ENCODE measurements at places on chromosomes 13 and 19. TPM values are rescaled to one million over a fixed set of nuclear protein-coding genes. Genes with fewer than 3 reads are reported as not detected.

DNA sequence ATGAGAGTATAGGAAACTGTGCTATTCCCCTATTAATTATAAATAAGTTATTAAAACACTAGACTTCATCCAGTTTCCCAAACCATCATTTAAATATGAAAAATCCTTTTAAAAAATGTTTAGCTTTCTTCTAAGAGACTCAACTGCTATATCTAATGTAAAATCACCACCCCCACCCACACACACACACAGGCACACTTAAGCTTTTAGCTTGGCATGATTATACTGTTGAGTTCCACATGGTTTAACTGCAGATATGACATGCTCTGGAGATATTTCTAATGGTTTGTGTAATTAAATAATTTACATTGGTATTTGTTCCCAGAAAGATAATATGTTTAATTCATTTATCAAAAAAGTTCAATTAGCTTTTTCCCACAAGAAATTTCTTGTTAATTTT lies 1700.1 kb upstream of the SLC10A2 start:
- no peak for DNase-seq

DNA sequence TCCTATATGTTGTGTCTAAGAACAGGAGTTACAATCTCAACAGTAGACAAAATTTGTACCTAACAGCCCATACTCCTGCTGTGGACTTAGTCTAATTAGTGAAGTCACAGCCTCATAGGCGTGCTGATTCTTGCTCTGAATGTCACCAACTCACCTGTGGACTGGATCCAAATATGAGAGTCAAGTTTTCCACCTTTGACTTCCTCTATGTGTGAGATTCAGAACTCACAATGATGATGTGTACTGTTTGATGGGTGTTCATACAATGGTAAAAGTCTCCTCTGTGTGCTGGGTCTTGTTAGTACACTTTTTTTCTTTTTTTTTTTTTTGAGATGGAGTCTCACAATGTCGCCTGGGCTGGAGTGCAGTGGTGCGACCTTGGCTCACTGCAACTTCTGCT lies 7.8 kb upstream of the ZNF91 start:
- DNase-seq = no peak

GRCh38 chr13:52711286-52711685 lies 28.3 kb downstream of the CNMD start:
- DNase-seq = no peak

DNA sequence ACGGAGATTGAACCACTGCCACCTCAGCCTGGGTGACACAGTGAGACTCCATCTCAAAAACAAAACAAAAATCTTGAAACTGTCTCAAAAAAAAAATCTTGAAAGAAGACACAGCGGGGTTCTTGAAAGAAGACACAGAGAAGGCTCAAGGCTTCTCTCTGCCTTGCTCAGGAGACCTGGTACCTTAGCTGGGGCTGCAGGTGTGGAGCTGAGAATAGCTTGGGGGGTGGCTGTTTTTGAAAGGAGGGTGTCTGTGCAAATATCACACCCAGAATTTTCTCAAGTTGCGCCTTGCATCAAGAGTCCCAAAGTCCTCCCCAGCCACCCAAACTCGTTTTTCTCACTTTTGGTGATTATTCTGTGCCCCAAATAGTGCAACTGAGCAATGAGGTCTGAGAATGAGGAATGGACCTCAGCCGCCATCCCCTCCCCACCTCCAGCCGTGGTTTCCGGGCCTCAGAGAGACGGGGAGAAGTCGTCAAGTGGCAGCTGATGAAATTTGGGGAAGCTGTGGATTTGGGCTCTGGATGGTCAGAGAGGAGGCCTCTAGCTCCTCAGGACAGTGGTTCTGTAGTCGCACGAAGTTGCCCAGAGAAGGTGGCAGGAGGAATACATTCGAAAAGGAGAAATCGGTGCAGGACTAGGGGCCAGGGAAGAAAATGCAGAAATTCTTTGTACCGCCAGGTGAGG lies 8.8 kb downstream of the S1PR2 start:
- DNase-seq = no peak

DNA sequence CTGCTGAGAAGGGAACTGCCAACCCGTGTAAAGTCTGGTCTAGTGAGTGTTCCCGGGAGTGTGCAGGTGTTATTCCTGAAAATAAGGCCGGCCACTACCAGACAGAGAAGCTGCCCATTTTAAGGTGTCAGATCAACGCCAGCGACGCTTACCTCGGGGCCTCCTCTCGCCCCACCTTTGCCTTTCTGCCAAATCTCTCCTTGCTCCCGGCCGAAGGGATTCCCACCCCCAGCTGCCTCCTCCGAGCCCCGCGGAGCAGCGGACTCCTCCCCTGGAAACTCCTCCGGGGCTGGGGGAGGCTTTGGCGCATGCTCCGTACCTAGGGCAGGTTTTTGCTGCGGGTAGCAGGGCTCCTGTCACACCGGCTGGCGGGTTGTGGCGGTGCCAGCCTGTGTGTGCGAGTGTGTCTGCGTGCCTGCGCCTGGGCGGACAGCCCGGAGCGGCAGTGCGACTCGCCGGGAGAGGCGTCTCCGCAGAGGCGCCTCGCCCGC lies at the start of gene HS6ST3:
Gene HS6ST3 (plus strand): TSS at position 359 of the 491 bp plus-strand sequence.
- no peak for DNase-seq

- no peak for DNase-seq
Observed at GRCh38 chr19:36169084-36169760, 17.0 kb upstream of the COX7A1 start.

DNA sequence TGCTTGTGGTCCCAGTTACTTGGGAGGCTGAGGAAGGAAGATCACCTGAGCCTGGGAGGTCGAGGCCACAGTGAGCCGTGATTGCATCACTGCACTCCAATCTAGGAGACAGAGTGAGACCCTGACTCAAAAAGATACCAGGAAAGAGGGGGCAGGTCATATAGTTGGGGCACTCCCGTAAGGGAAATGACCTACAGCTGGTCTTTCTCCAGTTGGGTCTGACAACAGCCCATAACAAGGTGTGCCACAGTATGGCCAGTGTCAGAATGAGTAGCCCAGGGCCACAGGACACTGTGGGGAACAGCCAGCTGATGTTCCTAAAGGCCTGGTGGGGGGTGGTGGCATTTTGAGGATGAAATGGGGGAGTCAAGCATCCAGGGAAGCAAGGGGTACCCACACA lies 10.8 kb downstream of the DNMT1 start:
- no peak for DNase-seq

- peak; percentile 36 for DNase-seq
Observed at GRCh38 chr13:30395192-30396158, 26.8 kb upstream of the UBE2L5 start.

DNA sequence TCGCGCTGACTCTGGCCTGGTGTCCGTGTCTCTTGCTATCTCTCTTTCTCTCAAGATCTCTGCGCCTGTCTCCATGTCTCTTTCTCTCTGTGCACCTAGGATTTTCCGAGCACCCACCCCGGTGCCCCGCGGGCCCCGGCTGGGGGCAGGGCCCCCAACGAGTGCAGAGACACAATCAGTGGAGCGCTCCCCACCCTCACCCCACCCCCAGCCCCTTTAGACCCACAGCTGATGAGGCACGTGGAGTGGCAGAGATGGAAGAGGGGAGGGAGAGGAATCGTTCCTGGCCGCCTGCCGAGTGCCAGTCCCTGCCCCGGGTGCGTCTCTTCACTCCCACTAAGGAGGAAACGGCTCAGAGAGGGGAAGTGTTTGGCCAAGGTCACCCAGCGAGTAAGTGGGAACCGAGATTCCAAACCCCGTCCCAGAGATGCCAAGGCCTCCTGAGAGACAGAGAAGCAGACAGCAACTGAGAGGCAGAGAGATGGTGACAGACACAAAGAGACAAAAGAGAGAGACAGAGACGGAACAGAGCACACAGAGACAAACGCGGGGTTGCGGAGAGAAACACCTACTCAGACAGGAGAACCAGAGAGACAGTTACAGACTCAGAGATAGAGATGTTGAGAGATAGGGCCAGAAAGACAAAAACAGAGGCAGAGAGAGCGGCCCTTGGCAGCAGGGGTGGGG lies 626 bp upstream of the BCL3 start:
- no peak for DNase-seq

DNA sequence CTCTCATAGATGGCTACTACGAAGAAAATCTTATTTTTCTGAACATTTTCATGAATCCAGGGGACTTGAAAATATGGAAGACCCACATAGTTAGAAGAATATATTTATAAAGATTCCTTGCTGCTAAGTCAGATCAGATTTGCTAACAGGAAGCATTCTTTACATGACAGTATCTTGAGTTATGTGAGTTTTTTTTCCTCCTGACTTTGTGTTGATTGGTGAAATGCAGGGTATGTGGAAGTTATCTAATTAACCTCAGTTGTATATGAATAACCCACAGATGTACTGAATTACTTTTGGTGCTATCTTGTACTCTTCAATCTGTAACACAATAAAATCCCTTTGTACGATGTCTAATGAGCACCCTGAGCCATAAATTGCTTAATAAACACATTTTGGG lies 53.8 kb downstream of the ESD start:
- DNase-seq = no peak

DNA sequence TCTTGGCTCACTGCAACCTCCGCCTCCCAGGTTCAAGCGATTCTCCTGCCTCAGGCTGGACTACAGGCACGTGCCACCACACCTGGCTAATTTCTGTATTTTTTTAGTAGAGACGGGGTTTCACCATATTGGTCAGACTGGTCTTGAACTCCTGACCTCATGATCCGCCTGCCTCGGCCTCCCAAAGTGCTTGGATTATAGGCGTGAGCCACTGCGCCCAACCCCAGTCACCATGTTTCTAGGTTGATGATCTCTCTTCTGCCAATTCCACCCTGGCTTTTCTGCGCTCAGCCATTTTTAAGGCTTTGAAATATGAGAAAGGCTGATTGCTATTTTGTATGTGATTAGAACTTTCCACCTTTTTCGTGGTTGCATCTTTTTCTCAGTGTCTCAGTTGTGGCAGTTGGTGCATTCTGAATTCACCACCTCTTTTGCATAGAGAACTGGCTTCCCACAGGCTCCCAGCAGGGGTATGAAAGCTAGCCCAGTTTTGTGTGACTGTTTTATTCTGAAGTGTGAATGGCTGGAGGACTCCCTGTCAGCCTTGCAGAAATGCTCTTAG lies 15.5 kb downstream of the CEACAM1 start:
- no peak for DNase-seq

DNA sequence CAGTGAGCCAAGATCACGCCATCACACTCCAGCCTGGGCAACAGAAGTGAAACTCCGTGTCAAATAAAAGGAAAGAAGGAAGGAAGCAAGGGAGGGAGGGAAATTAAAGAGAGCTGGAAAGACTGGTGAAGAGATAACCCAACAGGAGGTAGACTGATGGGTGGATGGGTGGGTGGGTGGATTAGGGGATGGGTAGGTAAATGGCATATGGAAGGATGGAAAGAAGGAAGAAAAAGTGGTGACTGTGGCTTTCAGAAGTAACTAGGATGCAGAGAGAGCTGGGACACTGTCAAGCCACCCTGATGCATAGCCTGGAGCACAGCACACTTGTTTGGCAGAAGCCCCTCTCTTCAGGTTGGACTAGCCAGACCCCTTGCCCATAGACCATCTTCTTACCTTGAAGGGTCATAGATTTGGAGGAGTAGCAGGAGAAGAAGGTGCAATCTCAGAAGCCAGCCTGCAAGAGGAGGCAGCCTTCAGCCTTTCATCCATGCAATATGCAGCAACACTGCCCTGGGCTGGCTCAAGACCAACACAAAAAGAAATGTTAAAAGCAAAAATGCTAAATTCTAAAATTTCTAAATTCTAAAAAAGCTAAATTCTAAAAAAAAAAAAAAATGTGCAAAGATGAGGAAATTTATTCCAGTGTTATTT lies 5.1 kb downstream of the IQCN start:
- no peak for DNase-seq

- DNase-seq = no peak
Observed at GRCh38 chr13:59891053-59891452, 272.7 kb downstream of the DIAPH3 start.

GRCh38 chr19:771332-771785 lies 20.4 kb downstream of the MISP start:
- DNase-seq = no peak

DNA sequence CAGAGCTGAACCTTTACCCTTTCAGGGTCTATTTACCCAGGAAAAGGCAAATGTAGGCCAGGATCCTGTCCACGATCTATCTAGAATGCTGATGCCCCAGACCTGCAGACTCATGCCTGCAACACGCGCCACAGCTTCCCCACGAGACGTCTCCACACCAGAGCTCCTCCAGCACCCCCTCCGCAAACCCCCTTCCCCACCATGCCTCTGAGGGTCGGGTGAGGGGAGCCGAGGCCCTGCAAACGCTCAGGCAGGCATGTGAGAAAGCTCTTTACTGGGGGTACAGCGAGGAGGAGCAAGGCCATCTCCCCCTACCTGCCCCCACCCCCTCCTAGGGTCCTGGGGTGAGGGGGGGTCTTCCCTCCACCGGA lies 8.9 kb downstream of the DYRK1B start:
- DNase-seq = no peak

DNA sequence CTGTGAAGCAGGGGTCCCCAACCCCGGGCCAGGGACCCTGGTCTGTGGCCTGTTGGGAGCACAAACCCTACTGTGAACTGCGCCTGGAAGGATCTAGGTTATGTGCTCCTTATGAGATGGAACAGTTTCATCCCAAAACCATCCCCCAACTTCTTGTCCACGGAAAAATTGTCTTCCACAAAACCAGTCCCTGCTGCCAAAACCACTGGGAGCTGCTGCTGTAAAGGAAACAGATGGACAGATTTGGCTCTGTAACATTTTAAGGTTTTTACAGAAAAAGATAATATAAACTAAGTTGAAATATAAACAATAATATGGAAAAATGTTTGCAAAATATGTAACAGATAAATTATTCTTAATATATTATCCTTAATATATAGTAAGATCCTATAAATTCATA lies 73.7 kb downstream of the COG6 start:
- no peak for DNase-seq

- no peak for DNase-seq
Observed at GRCh38 chr13:110559429-110559943, 2.0 kb downstream of the RAB20 start.

DNA sequence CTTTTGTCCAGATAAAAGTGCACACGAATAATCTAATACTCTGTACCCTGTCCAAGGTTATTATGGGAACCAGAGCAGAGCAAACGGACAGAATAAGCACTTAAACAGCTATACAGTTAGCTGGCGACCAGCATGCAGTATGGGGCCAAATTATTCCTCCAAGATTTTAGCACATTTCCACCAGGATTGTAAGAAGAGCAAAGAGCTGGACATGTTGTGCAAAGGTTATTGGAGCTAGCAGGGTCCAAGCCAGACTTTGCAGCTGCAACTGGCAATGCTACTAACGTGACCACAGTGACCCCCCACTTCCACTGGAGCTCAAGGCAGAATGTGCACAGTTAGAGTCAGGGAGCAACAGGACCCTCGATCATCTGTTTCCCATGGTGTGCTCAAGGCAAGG lies 89.9 kb downstream of the COL4A1 start:
- no peak for DNase-seq

- DNase-seq = no peak
Observed at GRCh38 chr13:30257468-30258099, 49.8 kb downstream of the KATNAL1 start.

- no peak for DNase-seq
Observed at GRCh38 chr13:66887088-66887487, 343.0 kb downstream of the PCDH9 start.

The MISP3 gene
- total RNA-seq = 4.2 TPM

The GSX1 gene
- not detected for total RNA-seq

The DACT3 gene
- 25.9 TPM for total RNA-seq

The WDR88 gene
- total RNA-seq = not detected

The FSD1 gene
- 15.3 TPM for total RNA-seq

The PRTN3 gene
- not detected for total RNA-seq

The CD70 gene
- 4.8 TPM for total RNA-seq

The ZNF573 gene
- 8.2 TPM for total RNA-seq

The PCP2 gene
- total RNA-seq = 1.8 TPM

The C13orf42 gene
- total RNA-seq = not detected
